ENCODE measurements at places on chromosomes 5 and 9.

DNA sequence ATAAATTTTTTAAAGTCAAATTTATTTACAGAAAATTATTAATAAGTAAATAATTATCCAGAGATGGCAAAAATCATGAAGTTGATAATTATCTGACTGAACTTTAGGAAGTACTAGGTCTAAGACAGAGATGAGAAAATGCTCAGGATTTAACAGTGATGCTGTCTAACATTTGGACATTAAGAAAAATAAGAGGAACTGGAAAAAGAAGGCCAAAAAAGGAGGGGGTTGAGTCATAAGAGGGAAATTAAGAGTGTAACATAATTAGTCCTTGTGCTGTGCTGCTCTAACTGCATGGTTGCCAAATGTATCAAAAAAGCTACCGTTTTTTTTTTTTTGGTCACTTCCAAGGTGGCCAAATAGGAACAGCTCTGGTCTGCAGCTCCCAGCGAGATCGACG, 35.4 kb upstream of the TUT7 start:
- no peak for DNase-seq

DNA sequence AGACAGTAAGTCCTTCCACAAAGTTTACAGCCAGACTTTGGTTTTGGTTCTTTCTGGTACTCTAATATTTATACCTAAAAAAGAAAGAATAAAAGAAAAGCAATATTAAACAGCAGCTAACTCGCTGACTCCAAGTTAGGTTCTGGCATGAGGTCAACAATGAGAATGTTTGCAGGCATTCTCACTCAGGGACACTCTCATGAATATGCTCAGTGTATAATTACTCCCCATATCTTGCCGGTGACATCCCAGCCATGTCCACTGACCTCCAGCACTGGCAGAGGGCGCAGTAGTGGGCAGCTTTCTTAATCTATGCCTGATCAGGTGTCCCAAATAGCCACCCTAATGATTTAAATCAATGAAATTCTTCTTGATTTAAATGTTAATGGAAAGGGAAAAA, 151.5 kb downstream of the BNC2 start:
- DNase-seq: no peak

GRCh38 chr5:173778784-173779304, 109.3 kb upstream of the CPEB4 start:
- no peak for DNase-seq

DNA sequence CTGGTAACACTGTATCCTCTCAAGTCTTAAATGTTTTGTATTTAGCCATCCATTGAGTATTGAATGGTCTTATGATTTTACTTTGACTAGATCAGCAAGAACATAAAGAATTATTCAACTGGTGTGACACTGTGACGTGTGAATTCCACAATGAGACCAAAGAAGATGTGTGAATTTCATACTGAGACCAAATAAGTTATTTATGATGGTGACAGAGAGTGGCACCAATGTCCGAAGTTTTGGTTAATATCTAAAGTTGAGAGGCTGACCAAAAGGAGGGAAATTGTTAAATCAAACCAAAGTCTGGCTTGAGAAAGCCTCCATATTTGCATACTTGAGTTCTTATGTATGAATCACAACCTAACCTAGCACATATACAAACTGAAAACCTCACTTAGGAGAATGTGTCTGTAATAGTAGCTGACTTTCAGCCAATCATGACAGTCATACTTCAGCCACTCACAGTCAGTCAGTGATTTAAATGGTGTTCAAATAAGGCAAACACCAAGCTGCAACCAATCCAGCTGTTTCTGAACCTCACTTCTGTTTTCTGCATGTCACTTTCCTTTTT, 31.5 kb upstream of the FAM170A start:
- no peak for DNase-seq

GRCh38 chr5:136197462-136198142, 4.6 kb upstream of the SMIM32 start:
- DNase-seq: no peak

DNA sequence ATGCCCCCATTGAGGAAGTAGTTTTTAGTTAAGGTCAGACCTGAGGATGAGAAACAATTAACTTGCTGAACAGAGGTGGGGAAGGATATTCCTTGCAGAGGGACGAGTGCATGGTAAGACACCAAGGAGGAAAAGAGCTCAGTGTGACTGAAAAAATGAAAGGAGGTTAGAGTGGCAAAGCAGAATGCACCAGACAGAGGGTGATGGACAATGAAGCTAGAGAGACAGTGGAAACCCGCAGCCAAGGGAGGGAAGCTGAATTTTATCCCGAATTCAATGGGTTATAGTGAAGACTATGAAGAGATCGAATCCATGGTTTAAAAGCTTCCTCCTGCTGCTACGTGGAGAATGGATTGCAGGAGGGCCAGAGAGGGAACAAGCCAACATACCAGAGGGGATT, 206.8 kb downstream of the FBN2 start:
- no peak for DNase-seq

- DNase-seq: no peak
These were observed 221.5 kb upstream of the HAPLN1 start for GRCh38 chr5:83942155-83942554.

DNA sequence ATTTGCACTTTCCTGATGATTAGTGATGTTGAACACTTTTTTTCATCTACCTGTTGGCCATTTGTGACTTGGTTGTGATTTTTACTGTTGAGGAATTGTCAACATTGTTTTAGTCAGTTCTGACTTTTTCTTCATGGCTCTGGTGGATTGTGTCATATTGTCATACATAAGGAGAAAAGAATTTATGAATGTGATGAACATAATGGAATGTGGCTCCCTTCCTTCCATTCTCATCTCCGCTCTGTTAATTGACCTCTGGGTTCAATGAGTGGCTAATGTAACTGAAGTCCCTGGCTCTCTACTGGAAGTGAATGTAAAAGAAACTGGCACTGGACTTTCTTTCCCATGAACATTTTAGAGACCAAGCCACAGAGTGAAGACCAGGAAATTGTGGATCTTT, 49.2 kb downstream of the KIAA1958 start:
- DNase-seq: no peak
